Kidney capillary endothelial cell (primary cell): ENCODE measurements at places on chromosomes 6 and 20.

DNA sequence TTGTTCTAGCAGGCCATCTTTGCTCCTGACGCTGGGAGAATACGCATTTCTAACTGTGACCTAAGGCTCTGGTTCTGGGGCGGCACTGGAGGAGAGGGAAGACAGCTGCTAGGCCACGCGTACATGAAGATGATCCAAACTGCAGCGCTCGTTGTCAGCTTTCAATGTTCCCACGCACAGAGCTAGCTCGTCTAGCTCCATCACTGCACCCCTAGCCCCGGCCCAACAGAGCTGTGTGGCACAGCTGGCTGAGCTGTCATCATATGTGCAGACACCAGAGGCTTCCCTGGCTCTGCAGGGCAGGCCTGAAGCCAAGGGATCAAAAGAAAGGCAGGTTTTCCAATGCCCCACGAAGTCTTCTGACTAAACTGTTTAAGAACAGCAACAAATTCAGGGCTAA lies 124.7 kb downstream of the IRF4 start:
- no peak for DNase-seq

DNA sequence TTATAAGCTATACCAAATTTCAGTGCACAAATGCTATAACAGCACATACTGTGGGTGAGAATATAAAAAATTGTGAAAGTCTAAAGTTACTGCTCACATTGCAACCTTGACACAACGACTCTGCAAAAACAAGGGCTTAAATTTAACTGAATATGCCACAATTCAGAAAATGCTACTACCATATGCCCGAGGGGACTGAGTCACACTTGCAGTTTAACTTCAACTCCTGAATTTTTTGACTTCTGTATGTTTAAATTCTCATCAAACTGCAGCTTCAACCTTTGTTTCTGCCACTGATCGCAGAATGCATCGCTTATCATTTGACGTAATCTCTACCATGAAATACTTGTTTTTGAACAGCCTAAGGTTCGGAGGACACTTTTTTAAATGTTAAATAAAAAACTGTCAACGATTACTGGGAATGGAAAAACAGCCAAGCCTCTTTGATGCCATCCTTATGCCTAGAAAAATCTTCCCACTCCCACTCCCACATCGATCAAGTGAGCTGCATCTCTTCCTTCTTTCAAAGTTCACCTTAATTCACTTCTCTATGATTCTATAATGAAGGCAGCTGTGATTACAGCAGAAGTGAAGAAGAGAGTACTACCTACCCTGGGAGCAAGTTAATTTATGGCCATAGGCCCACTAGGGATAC lies 136.5 kb downstream of the ATXN1 start:
- DNase-seq: no peak

DNA sequence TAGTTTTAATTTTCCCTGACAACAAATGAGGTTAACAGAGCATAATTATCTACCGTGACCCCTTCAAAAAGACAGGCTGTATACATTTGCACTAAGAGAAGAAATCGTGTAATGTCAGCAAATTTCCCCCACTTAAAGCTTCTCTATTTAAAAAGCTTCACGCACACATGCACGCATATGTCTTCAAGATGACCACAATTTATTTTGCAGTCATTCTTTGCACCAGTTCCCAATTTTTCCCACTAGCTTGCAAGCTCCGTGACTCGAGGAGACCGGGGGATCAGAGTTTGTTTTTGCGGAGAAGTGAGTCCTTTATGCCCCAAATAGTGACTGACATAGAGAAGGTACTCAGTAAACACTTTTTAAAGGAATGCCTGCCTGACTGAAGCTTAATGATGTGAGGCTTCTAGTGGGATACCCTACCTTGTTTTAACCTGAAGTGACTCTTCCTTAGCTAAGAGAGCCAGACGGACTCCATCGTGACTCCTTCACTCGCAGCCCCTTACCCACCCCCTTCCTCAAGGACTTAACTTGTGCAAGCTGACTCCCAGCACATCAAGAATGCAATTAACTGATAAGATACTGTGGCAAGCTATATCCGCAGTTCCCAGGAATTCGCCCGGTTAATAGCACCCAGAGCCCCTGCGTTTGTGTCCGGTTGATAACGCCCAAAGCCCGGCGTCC lies 9.3 kb upstream of the NQO2 start:
- no peak for DNase-seq

DNA sequence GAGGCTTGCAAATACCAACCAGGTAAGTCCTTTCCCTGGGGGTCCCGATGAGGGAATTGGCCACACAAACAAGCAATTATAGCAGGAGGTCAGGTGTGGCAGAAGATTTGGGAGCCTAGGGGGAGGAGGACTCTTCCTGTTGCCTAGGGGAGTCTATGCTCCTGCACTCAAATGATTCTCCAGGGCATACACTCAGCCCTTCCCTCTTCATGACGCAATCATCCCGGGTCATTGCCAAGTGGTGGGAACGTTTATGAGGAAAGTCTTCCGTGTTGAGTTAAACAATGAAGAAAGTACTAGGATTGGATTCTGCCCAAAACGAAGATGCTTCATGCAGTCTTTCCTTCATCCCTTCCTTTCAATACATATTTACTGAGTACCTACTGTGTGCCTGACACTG lies 186.5 kb upstream of the TSHZ2 start:
- no peak for DNase-seq

- no peak for DNase-seq
These were observed 254.4 kb upstream of the EXOC2 start for GRCh38 chr6:947235-947934.
